ENCODE measurements at places on chromosomes 12 and 14. TPM values are rescaled to one million over a fixed set of nuclear protein-coding genes. Genes with fewer than 3 reads are reported as not detected.

IQSEC3 gene
- 0.13 TPM for total RNA-seq

STYK1 gene
- total RNA-seq, result 3.2 TPM

VRTN gene
- total RNA-seq, result not detected

PTGER2 gene
- total RNA-seq, result not detected

SLC25A21 gene
- 0.38 TPM for total RNA-seq

DNAI7 gene
- total RNA-seq, result under 0.01 TPM

IGFBP6 gene
- total RNA-seq, result 2.7 TPM

COX8C gene
- total RNA-seq, result not detected

TMEM229B gene
- total RNA-seq, result 1.1 TPM

SLC6A15 gene
- total RNA-seq, result 7.7 TPM

KRT77 gene
- not detected for total RNA-seq

GLIPR1L1 gene
- not detected for total RNA-seq

Measured in dermis microvascular lymphatic vessel endothelial cell (primary cell).